C1 segment of cervical spinal cord (tissue), 14 donors: ENCODE measurements at places on chromosomes 3 and 15.

- DNase-seq, result no peak
These were observed 46.5 kb upstream of the MITF start for GRCh38 chr3:69692761-69693160.

DNA sequence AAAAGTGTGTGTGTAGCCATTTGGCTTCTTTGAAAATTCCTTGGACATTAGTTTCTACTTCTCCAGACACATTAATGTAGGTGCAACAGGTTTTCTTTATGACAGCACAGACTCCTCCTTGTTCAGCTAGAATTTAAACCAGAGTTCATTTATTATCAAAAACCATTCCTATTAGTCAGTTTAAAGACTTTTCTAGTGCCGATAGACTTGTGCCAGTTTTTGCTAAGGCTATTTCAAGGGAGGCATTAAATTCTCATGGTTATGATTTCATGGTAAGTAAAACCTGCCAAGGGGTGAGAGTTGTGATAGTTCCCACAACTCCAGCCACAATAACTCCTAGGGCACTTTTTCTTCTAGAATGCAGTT is 20.6 kb upstream of the SENP7 start:
- no peak for DNase-seq

DNA sequence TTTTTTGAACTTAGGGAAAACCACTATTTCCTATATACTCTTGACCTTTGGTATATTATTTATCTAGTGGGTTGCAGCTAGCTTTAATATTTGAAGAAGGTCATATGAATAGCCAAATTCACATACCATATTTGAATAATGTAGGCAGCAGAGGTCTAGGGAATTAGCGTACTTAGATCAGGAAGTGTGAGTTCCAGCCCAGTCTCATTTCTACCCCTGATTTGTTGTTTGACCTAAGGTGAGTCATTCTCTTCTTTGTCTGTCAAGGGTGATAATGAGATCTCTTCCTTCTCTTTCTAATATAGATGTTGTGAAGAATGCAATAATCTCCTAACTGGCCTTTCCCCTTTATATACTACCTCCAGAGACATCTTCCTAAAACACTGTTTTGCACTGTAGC is 36.6 kb upstream of the ZPLD1 start:
- DNase-seq, result no peak

DNA sequence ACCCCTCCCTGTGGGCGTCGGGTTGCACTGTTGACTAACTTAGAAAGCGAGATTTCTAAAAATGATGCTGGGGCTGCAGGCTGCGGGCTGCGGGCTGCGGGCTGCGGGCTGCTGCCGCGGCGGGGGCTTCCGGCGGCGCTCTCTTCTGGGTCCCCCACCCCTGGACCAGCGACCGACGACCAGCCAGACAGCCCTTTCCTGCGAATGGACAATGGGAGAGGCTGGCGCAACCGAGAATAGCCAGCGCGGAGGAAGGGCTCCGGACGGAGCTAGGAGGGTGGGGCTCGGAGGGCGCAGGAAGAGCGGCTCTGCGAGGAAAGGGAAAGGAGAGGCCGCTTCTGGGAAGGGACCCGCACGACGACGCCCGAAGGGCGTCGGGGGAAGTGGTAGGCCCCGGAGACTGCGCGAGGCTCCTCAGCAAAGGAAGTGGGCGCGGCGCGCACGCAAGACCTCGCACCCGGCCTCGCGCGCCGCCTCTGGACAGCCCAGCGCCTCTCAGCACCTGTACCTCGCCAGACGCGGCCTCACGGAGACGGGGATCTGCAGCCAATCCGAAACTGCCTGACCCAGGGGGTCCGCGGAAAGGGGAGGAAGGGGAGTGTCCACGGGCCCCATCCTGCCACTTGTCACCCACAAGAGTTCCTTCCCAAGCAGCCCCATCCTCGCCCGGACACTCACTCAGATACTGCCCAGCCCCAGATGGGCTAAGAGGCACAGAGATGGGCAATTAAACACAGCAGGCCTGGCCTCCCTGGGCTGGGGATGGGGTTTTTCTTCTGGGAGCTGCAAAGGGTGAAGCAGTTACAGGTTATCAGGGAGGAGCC is 70.7 kb downstream of the SLC12A8 start:
- peak; percentile 61 for DNase-seq

GRCh38 chr3:19540464-19540863 is 392.2 kb downstream of the KCNH8 start:
- no peak for DNase-seq

DNA sequence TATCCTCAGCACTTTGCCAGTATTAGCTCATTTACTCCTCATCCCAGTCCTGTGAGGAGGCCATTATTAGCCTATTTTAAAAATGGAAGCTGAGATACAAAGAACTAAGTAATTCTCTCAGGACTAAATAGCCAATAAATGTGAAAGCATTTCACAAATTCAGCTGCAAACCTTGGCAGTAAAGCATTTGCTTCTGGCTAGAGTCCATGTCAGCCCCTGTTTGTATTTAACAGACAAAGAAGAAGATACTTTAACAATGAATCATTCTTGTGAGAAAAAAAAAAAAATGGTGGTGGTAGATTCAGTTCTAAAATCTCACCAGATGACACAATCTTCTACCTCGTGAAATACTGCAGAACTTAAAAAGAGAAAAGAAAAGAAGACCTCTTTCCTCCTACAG is 85.0 kb upstream of the CNTN6 start:
- DNase-seq, result no peak

DNA sequence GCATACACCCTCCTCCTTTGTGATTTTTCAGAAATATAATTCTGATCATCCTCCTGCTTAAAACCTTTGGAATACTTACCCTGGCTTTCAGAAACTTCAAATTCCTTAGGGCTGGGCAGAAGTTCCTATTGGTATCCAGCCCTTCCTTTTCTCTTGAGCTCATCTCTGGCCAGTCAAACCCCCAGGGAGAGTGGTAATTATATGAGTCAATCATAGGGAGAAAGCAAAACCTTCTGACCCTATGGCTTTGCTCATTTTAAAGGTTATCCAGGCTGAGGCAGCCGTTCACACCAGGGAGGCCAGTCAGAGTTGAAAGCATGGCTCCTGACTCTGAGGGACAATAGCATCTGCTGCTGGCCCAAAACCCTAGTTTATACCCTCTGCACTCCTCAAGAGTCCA is 23.9 kb upstream of the CTNNB1 start:
- DNase-seq, result no peak

GRCh38 chr15:26096581-26096980 is 233.5 kb upstream of the ATP10A start:
- DNase-seq, result no peak

- no peak for DNase-seq
These were observed 52.6 kb downstream of the SYNM start for GRCh38 chr15:99157456-99157855.

GRCh38 chr3:78689378-78689777 is 1078.4 kb downstream of the ROBO1 start:
- no peak for DNase-seq

DNA sequence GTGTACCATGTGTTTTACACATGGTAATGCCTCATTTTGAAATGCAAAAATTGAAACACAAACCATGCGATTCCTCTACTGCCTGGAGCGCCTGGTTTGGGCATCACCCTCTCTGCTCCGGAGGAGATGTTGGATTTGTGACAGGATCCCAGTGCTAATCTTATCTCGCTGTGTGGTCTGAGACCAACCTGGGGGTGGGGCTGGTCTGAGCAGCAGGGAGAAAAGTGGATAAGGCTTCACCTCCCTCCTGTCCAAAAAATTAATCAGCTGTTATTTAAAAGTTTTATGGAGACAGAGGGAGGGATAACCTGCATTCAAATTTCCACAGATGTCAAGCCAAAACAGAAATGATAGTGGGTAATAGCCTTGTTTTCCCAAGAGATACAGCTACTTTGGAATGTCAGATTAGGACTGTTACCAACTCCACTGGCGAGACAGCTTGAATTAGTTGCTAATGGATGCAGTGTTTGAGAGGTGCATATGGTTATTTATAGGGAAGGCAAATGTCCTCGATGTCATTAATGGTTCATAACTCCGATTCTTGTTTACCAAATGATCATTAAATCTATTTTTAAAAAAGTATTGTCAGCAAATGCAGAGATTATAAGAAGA is 54.0 kb upstream of the SKOR1 start:
- no peak for DNase-seq

GRCh38 chr15:65869954-65870871 is 922 bp downstream of the RAB11A start:
- DNase-seq, result peak; percentile 47

DNA sequence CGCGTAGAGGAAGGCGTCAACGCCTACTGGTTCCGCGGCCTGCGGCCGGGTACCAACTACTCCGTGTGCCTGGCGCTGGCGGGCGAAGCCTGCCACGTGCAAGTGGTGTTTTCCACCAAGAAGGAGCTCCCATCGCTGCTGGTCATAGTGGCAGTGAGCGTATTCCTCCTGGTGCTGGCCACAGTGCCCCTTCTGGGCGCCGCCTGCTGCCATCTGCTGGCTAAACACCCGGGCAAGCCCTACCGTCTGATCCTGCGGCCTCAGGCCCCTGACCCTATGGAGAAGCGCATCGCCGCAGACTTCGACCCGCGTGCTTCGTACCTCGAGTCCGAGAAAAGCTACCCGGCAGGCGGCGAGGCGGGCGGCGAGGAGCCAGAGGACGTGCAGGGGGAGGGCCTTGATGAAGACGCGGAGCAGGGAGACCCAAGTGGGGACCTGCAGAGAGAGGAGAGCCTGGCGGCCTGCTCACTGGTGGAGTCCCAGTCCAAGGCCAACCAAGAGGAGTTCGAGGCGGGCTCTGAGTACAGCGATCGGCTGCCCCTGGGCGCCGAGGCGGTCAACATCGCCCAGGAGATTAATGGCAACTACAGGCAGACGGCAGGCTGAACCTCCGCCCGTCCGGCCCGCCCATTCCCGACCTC is 4.1 kb downstream of the ISLR2 start:
- peak; percentile 22 for DNase-seq

DNA sequence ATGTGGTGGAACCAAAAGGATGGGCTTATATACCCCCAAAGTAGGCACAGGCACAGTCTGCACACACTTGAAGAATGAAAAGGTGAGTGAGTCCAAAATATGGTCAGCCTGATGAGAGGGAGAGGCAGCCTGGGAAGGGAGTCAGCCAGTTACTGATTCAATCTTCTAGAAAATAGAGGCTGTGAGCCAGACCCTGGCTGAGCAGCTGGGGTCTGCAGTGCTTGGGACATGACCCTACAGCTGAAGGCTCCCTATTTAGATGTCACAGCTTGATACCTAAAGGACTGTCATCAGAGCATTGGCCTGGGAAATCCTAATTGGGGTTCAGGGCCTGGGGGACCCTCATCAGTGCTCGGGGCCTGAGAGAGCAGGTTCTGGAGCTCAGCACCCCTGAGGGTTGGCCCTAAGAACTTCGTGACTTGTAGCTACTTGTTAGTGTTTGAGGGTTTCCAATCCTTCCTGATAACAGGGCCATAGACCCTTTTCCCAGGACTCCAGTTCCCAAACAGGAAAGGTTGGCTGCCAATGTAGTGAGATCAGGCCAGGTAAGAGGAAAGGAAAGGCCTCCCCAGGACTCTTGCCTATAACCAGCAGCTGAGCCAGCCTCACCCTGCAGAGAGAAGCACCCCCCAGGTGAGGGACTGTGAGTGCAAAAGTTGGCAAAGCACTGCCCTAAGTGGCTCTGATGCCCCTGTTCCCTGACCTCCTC is 54.7 kb upstream of the SLCO2A1 start:
- no peak for DNase-seq

DNA sequence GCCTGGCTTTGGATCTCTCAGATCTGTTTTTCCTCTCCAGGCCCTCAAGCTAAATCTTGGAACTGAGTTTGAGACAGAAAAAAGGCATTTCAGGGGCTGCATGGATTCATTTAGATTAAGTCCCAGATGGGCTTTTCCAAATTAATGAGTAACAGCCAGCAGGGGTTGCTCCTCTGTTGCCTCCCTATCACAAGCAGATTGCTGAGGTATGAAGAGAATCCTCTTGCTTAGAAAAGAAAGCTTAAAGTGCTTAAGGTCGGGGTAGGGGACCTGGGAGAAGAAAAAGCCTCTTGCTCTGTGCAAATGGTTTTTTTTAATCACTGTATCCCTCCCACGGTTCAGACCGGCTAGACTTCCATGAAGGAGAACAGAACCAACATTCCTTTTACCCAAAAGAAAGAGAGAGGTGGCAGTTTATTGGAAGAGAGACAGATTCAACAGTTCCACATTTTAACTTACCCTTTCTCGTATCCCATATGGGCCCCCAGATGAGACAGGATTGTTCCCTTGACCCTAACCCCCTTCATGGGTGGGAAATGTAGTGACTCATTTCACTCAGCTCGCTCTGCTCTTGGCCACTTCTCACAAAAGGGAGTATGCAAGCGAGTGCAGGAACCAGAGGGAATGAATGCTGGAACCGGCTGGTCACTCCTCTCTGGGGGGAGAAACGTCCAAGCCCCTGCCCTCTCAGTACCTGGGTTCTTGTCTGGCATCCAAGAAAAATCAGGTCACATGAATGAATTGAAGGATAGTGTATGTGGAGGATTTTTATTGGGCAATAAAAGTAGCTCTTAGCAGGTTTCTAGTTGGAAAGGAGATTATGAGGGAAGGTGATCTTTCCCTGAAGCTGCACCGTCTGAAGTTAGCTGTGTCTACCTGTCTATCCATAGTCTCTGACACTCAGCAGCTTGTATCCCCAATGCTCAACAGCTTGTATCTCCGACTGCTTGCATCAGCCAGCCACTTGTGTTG is 745.2 kb downstream of the SI start:
- no peak for DNase-seq

- peak; percentile 36 for DNase-seq
These were observed 25.5 kb downstream of the SLC12A8 start for GRCh38 chr3:125186800-125187598.

- no peak for DNase-seq
These were observed 156.8 kb downstream of the LSAMP start for GRCh38 chr3:116288485-116288884.

GRCh38 chr15:65867244-65867643 is 2.0 kb upstream of the RAB11A start:
- no peak for DNase-seq

- DNase-seq, result no peak
These were observed 374.9 kb downstream of the PLCL2 start for GRCh38 chr3:17259685-17260084.

- DNase-seq, result no peak
These were observed 44.6 kb upstream of the VILL start for GRCh38 chr3:37945807-37946530.

- peak; percentile 10 for DNase-seq
These were observed 54.0 kb downstream of the KCNH8 start for GRCh38 chr3:19202303-19202702.

- DNase-seq, result no peak
These were observed 446.7 kb upstream of the GBE1 start for GRCh38 chr3:82208002-82208710.
